AG20443 (cell line): ENCODE measurements at places on chromosomes 6 and 20.
A peak's percentile ranks its signal among the peaks of the same experiment; 100 is the strongest.

GRCh38 chr6:98044151-98044561 is 761.1 kb upstream of the MMS22L start:
- no peak for DNase-seq

DNA sequence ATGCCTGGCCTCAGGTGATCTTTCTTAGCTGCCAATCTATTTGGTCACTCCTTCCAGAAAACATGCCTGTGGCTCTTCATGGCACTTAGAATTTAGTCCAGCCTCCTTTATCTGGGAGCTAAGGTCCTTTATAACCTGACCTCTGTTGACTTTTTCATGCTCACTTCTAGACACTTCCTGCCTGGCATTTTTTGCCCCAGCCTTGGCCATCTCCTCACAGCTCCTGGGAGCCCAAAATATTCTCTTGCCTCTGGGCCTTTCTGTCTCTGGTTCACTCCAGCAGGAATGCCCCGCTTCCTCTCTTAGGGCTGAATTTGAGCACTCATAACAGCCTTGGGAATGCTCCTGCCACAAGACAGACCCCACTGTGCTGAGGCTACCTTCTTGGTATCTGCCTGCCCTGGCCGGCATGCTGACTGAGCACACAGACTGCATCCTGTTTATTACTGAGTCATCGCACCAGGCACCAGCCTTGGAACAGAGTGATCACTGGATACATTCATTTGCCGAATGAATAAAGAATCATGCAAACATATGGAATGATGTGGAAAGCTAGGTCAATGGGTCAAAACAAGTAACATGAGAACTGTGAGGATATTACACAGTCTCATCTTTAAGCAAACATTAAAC is 5.8 kb upstream of the EEF1E1 start:
- peak; percentile 83 for DNase-seq

- DNase-seq: no peak
Measured at GRCh38 chr6:41093729-41094128, 21.0 kb downstream of the NFYA start.

- no peak for DNase-seq
Measured at GRCh38 chr6:133099573-133099972, 141.6 kb upstream of the EYA4 start.

GRCh38 chr20:44861531-44862006 is 23.9 kb upstream of the YWHAB start:
- peak; percentile 92 for DNase-seq

GRCh38 chr6:6915813-6916547 is 191.8 kb upstream of the RREB1 start:
- peak; percentile 53 for DNase-seq

DNA sequence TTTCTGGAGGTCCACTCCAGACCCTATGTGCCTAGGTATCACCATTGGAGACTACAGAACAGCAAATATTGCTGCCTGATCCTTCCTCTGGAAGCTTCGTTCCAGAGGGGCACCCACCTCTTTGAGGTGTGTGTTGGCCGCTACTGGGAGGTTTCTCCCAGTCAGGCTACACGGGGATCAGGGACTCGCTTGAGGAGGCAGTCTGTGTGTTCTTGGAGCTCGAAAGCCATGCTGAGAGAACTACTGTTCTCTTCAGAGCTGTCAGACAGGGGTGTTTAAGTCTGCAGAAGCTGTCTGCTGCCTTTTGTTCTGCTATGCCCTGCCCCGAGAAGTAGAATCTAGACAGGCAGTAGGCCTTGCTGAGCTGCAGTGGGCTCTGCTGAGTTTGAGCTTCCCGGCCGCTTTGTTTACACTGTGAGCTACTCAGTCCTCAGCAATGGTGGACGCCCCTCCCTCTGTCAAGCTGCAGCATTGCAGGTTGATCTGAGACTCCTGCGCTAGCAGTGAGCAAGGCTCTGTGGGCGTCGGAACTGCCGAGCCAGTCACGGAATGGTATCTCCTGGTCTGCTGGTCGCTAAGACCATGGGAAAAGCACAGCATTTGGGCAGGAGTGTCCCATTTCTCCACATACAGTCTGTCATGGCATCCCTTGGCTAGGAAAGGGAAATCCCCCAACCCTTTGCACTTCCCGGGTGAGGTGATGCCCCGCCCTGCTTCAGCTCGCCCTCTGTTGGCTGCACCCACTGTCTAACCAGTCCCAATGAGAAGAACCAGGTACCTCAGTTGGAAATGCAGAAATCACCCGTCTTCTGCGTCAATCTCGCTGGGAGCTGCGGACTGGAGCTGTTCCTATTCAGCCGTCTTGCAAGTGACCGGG is 32.5 kb upstream of the ASCC3 start:
- no peak for DNase-seq

- DNase-seq: no peak
Measured at GRCh38 chr20:62961310-62961783, 8.8 kb downstream of the SLC17A9 start.
